Activated T-helper 17 cell treated with anti-CD3 and anti-CD28 coated beads, Interleukin-2, amount 50 U/mL, for 72 hours (primary cell): ENCODE measurements at places on chromosomes 1 and 21. TPM values are rescaled to one million over a fixed set of nuclear protein-coding genes. Genes with fewer than 3 reads are reported as not detected.

ENSA gene
- 136 TPM for total RNA-seq

CYP4X1 gene
- not detected for total RNA-seq

KRTAP10-4 gene
- not detected for total RNA-seq

SMIM1 gene
- total RNA-seq = 1.5 TPM
